ENCODE measurements at places on chromosomes 1 and 21.

GRCh38 chr1:113858418-113858817 is 13.1 kb downstream of the PTPN22 start:
- DNase-seq = no peak

- no peak for DNase-seq
Measured at GRCh38 chr1:25664357-25665199, 48.0 kb downstream of the MAN1C1 start.

- no peak for DNase-seq
Measured at GRCh38 chr1:177464686-177465085, 293.9 kb downstream of the BRINP2 start.

DNA sequence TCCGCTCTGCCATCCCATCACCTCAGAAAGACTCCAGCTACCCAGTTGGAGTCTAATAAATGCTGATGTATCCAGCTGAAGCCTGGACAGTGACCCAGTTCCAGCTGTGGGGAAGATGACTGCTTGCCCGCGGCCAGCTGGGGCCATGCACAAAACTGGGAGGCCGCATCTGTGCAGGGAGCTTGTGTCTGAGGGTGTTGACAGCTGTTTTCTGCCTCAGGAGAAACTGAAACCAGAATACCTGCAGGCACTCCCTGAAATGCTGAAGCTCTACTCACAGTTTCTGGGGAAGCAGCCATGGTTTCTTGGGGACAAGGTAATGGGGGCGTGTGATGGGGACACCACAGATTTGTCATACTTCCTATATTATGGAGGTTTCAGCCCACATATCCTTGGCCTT is 3.2 kb downstream of the GSTM2 start:
- no peak for DNase-seq

DNA sequence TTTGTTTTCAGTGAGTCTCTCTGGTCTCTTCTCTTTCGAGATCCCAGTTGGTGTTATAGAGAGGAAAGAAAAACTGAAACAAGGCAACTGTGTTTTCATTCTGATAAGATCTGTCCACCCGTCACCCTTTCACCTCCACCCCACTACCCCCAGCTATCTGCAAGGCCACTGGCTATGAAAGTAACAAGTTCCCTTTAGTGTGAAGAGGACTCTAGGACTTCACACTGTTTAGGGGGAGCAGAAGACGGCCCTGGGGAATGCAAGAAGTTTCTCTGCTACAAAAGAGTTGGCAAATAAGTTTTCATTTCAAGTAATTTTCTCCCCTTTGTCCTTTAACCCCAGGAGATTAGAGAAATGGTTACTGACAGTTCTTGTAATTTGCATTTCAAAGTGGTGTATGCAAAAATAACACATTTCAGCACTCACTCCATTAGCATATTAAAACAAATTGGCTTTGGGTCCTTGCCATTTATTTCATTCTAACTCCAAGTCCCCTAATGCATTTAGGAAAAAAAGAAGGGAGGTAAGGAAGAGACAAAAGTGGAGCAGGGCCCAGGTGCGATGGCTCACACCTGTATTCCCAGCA is 79.6 kb upstream of the PPM1J start:
- no peak for DNase-seq

DNA sequence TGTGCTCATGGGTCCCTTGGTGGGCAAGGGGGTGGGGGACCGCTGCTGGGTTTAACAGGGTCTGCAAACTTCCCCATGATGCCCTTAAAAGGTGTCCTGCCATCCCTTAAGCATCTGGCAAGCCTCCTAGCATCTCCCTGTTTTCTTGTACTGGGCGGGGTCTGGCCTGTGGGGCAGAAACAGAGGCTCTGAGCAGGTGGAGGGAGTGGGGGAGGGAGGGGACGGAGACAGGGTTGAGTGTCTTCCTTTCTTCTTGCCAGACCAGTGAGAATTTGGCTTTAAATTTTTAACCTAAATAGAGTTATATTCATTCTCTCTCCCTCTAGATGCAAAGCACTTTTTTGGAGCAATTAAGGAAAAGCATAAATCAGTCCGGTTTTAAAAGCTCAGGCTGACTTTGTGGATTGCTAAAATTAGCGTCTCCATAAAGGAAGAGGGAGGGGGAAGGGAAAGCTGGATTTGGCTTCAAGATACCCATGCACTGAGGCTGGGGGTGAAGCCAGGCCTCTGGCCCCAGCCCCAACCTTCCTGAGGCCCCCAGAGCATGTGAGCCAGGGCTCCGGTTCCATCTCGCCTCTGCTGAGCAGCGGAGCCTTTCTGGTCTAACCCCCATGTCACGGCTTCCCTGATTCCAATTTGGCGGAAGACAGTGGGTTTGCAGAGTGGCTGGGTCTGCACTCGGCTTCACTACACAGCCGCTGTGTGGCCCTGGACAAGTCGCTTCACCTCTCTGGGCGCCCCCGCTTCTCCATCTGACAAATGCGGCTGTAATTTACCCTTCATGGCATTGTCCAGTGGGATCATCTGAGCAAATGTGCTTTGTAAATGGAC is 25.3 kb downstream of the IGSF21 start:
- DNase-seq = no peak

DNA sequence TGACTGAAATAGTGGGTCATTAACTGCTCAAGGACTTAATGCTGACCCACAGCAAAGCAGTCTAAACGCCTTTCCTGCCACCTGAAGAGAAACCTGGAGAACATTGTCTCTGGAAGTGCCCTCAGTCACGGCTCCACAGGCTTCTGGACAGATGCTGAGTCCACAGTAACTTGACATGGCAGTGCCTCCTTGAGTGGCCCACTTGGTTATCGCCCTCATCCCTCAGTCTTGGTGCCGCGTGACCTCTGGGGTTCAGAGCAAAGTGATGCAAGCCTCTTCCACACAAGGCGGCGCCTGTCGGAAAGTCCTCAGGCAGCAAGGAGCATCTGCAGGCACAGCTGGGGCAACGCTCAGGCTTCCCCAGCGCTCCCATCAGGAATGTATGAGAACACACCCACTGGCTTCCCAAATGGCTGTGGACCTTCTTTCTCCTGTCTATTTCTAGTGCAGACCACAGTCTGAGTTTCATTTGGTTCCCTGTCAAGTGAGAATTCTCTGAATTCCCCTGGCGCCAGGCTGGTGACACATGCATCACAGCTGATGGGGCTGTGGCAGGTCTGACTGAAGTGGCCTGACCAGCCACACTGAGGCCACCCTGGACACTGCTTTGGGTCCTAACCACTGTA is 13.0 kb upstream of the ANGPTL7 start:
- no peak for DNase-seq

DNA sequence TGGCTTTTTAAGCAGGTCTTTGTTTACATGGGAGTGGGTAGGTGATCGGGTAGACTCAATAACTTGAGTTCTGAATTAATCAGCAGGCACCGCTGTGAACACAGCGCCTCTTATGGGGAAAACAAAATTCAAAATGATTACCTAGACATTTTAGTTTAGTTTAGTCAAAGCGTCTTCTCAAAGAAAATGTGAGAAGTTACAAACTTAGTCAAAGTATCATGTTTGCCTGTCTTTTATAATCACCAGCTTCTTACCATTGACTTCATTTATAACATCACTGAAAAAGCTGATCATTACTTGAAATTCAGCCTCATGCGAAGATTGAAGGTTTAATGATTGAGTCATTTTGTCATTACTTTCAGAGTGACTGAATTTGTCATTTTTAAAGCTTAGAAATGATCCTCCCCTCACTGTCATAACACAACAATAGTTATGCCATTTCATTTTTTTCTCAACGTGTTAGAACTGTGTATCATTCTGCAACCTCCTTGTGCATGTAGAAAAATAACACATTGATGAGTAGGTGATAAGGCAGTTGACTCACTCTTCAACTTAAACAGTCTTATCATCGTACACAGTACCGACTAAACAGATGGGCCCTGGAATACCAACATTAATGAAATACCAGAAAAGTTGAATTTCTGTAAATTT is 188.5 kb downstream of the NFIA start:
- DNase-seq = no peak

GRCh38 chr1:83694449-83694848 is 304.5 kb downstream of the TTLL7 start:
- DNase-seq = no peak

DNA sequence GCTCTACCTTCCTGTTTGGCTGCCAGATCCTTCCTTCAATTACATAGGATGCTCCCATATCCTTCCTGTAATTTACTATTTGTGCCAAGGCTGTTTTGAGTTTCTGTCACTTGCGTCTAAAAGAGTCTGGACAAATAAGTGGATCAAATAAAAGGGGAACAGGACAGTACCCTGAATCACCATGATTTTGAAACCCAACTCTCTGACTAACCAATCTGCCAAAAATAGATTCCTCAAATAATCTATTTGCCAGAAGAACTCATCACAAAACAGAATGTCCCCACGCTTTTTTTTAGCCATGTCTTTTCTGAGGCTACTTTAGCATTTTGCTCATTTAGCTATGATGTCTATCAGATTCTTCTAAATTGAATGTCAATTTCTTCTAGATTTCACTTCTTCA is 392.6 kb downstream of the NTNG1 start:
- DNase-seq = no peak

DNA sequence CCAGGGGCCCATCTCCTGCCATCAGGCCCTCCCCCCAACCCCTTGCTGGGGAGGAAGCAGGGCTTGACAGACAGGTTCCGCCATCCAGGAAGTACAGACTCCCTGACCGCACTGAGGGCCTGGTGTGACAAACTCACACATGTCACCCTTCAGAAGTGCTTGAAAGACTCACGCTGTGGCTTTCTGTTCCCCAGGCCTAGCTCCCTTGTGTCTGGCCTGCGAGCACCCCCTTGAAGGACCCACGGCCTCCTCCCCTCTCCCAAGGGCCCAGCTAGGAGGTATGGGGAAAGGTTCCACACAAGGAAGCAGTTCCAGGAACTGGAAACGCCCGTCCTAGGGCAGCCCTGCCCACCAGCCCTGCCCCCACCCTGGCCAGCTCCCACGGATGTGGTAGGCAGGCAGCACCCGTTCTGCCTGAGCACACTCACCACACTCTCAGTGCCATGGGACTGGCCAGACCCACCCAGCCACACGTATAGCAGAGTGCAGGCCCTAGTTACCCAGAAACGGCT is 26.7 kb downstream of the SLC2A1 start:
- no peak for DNase-seq

GRCh38 chr1:205927247-205927646 is 16.0 kb downstream of the SLC26A9 start:
- DNase-seq = no peak

DNA sequence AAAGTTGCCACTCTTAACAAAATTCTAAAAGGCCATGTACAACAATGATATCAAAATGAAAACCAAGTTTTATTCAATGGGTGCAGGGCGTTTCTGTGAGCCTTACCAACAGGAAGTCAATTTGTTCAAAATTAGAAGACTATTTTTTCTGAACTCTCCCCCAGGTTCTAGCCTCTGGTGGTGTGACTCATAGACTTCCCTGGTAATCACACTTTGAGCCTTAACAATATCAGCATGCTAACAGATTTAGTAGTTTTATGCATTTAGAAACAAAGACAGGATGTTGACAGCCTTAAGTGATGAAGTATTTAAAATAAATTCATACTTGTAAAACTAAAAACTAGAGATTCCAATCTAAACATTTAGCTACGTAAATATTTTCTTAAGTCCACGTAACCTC is 88.4 kb downstream of the LRRC8C start:
- no peak for DNase-seq

DNA sequence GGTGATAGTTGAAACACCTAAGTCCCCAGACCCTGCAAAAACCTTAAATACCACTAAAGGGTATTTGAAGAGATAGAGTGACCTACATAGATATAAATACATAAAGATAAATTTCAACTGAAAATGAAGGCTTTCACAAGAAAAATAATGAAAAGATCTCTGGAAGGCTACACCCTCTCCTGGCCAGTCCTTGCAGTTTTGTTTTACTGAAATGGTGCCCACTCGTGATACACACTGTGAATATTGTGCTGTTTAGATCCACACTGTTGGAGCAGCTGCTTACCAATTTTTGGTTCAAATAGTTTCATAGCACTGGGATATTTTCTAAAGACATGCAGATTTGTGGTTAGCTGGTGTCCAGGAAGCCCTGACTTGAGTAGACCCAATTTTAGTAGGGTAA is 31.5 kb upstream of the RNF187 start:
- no peak for DNase-seq

- no peak for DNase-seq
Measured at GRCh38 chr1:154158307-154159125, 3.6 kb upstream of the NUP210L start.

GRCh38 chr1:16078925-16079656 is 5.6 kb upstream of the FAM131C start:
- peak; percentile 31 for DNase-seq

GRCh38 chr1:65792669-65793358 is at the start of gene PDE4B:
Gene PDE4B (plus strand): TSS chr1:65792895.
- DNase-seq = no peak

- DNase-seq = no peak
Measured at GRCh38 chr1:247415423-247416361, at the start of gene NLRP3. Gene NLRP3 (plus strand): TSS chr1:247416173. CDS start chr1:247418801, 2,628 bp downstream.

GRCh38 chr21:35048706-35049617 is at the start of gene RUNX1:
Gene RUNX1 (minus strand): TSS chr21:35049302.
- no peak for DNase-seq

GRCh38 chr1:184181044-184181443 is 129.5 kb downstream of the TSEN15 start:
- peak; percentile 63 for DNase-seq

DNA sequence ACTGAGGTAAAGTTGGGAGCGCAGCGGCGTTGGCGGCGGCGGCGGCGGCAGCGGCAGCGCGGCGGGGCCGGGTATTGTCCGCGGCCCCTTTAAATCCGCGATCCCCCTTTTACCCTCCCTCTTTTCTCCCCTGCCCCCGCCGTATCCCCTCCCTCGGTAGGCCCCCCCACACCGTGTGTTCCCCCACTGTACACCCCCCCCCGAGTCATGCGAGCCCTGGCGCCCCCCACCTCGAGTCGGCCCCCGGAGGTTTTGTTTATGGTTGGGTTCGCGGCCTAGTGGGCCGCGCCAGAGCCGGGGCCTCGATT is 169 bp downstream of the UBAP2L start:
- no peak for DNase-seq

DNA sequence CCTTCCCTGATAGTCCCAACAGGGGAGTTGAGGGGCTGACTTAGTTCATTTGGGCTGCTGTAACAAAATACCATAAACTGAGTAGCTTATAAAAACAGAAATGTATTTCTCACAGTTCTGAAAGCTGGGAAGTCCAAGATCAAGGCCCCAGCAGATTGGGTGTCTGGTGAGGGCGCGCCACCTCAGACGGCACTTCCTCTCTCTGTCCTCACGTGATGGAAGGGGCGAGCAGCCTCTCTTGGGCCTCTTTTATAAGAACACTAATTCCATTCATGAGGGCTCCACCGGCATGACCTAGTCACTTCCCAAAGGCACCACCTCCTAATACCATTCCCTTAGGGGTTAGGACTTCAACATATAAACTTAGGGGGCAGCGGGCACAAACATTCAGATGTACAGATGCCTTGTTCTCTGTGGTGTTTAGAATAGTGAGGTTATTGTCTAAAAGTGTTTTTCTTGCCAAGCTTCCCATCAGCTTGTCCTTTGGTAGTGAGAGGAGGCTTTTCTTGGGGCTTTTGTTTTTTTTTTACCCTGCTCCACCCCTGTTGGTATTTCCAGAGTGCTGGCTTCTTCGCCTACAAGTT is 20.3 kb downstream of the NIPAL3 start:
- no peak for DNase-seq

- DNase-seq = no peak
Measured at GRCh38 chr1:221965252-221965651, 223.4 kb upstream of the DUSP10 start.

- no peak for DNase-seq
Measured at GRCh38 chr1:229432905-229433304, 989 bp downstream of the ACTA1 start.

Data from NCI-H524 treated with DMSO at 0.1 percent for 48 hours (cell line).